ENCODE measurements at places on chromosomes 5 and 9. TPM values are rescaled to one million over a fixed set of nuclear protein-coding genes. Genes with fewer than 3 reads are reported as not detected.
A peak's percentile ranks its signal among the peaks of the same experiment; 100 is the strongest.

The SLC36A2 gene
- 0.14 TPM for polyA plus RNA-seq

GRCh38 chr5:137291436-137291835 lies 207.7 kb downstream of the SPOCK1 start:
- no peak for DNase-seq

GRCh38 chr9:78438780-78439179 lies 141.9 kb downstream of the PSAT1 start:
- no peak for DNase-seq

DNA sequence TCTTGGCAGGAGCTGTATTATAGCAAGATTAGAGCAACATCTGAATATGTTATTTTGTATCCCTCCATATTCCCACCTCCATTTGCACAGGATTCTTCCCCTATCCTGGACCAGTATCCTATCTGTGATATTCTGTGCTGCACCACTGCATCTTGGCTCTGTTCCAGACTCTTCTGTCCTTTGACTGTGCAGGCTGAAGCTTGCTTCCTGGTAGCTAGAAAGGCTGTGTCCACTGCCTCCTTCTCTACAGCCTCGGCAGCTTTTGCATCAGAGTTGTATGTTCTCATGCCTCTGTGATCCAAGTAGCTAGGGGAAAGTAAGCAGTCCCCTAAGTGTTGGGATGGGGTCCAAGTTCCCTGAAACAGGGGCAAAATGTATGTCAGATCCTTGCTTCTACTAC lies 104.1 kb downstream of the GAS1 start:
- DNase-seq = no peak

DNA sequence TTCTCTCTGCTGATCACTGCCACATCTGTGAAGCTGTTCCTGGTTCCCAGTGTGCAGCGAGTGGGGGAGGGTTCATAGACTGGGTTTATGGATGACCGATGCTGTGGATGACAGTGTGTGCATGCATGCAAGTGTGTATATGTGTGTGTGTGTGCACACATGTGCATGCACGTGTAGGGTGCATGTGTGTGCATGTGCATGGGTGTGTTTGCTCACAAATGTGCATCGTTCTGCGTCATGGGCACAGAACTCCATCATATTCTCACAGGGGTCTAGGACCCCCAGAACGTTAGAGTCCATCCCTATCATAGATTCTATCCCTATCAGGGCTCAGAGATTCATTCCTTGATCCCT lies 134.0 kb downstream of the PHF2 start:
- no peak for DNase-seq

GRCh38 chr5:24141046-24141445 lies 503.7 kb downstream of the CDH10 start:
- DNase-seq = peak; percentile 53

DNA sequence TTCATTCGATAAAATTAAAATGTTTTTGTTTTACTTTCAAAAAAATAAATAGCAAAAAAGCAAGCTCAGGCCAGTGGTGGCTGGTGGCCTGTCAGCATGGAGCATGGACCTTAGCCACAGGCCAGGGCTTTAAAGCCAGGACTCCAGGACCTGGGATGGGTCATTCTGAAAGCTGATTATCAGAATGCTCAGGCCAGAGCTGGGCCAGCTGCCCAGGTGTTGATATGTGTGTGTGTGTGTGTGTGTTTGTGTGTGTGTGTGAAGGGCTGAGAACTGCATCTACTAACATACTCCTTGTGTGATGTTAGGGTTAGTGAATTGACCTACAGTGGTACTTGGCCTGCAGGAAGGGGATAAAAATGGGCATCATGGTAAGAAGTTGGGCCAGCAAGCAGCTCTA lies 21.5 kb downstream of the PALM2AKAP2 start:
- peak; percentile 58 for DNase-seq

The NXNL2 gene
- 0.07 TPM for polyA plus RNA-seq

- no peak for DNase-seq
These were observed 343.8 kb upstream of the CDH18 start for GRCh38 chr5:20331826-20332225.

The PCDHGA12 gene
- 2.7 TPM for polyA plus RNA-seq

The FCHSD1 gene
- polyA plus RNA-seq = 4.3 TPM

The F2RL2 gene
- 0.11 TPM for polyA plus RNA-seq

GRCh38 chr9:96856363-96857286 lies 2.3 kb upstream of the ZNF782 start:
- DNase-seq = peak; percentile 80

DNA sequence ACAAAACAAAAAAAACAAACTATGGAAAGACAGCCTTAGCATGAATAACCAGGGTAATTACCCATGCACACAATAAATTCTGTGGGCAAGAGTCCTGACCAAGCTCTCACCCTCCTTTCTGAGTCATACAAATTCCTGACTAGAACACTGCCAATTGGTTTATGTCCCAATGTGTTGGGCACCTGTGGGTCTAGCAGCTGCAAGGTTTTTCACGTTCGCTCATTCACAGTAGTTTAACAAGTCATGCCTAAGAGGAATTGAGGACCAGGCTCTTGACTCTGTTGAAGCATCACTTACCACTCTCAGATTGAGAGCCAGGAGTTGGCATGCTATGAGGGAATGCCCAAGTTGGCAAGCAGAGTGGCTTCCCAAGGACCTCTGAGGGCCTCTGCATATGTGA lies 205.5 kb upstream of the SLC24A2 start:
- no peak for DNase-seq

The DND1 gene
- 0.54 TPM for polyA plus RNA-seq

DNA sequence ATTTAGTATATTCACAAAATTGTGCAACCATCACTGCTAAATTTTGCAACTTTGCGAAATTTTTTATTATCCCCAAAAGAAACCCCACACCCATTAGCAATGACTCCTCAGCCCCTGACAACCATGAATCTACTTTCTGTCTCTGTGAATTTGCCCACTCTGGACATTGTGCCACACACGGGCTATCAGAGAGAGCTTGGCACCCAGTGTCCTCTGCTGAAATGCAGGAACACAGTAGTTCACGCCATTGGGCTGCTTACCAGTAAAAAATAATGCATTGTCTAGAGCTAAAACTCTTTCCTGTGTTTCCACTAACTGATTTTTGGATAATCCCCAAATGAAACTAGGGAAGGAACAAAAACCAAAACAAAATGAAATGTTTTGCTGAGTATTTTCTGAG lies 60.0 kb downstream of the HRH2 start:
- no peak for DNase-seq

GRCh38 chr9:135408476-135409254 lies 70.9 kb upstream of the PPP1R26 start:
- no peak for DNase-seq

DNA sequence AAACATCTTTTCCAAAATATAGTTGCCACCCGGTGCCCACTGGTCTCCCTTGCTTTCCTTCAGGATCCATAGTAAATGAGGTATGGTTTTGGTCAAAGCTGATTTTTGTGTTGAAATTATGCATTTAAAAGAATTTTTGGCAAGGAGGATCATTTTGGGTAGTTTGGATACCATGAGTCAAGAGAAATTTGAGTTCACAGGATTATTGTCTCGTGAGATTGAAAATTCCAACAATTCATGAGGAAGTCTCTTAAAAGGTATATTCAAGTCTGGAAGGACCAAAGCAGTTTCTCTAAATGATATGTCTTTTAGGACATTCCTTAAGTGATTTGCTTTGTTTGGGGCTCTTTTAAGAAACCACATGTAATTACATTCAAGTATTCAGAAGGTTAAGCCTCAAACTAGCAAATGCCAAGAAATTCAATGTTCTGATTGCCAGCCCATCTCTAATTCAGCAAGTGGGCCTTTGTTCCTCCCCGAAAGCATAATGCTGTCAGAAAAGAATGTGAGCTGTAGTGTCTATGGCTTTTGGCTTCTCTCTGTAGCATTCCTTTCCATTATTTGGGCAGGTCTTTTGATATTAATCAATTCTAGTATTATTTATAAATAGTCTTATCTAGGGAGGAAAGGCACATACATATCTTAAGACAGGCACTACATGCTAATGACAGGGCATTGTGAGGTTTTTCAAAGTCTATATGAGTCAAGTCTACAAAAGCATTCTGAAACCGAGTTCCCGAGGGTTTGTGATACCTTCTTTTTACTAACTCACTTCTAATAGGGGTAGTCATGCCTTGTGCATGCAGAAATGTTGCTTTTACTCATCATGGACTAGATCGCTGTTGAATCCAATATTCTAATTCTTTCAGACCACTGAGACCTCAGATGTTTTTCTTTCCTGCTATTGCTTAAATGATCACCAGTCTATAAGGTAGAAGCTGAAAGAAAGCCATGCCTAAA lies 453.9 kb downstream of the ENC1 start:
- DNase-seq = no peak

DNA sequence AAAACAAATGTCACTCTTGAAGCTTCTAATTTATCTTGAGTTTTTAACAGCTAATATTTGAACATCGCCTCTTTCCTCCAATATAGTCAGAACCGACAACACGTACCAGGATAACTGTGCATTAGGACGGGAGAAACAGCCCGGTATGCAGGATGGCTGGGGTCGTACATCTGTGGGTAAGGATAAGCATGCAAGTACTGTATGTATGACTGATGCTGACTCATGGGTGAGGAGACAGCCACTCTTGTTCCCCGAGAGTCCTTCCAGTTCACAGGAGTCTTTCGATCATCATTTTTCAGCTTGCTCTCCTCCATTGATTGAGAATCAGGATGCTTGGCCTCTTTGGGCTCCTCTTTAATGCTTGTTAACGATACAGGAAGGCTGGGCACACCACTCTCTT lies 102.3 kb downstream of the ZNF608 start:
- no peak for DNase-seq

DNA sequence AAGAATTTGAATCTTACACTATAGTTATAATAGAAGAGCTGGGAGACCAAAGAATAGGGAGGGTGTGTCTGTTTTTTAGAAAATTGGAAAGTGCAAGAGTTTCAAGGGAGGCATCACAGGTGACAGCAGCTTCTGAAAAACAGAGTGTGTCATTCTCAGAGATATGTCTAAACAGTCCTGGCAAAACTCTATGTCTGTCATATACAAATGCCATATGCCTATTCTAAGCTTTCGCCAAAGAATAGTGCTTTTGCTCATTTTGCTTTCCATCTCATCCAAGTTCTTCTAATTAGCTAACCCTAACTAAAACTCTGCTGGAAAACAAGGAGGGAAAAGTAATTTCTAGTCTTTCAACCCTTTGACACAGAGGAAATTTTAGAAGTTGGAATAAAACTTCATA lies 388.0 kb upstream of the TYRP1 start:
- no peak for DNase-seq

- no peak for DNase-seq
These were observed 30.5 kb downstream of the USP20 start for GRCh38 chr9:129865668-129866320.
